ENCODE measurements at places on chromosomes 2 and 18.
A peak's percentile ranks its signal among the peaks of the same experiment; 100 is the strongest.

GRCh38 chr2:183123959-183124221 lies 353 bp upstream of the NUP35 start:
- no peak for DNase-seq

GRCh38 chr2:176508984-176509740 lies 239.9 kb downstream of the MTX2 start:
- no peak for DNase-seq

- no peak for DNase-seq
Observed at GRCh38 chr2:22957446-22957845, 427.5 kb upstream of the KLHL29 start.

GRCh38 chr2:96884299-96885094 lies 14.6 kb upstream of the SEMA4C start:
- no peak for DNase-seq

GRCh38 chr2:171678619-171679018 lies 8.7 kb upstream of the DYNC1I2 start:
- DNase-seq: no peak

- DNase-seq: no peak
Observed at GRCh38 chr18:9526458-9526857, 51.1 kb downstream of the RALBP1 start.

- DNase-seq: peak; percentile 63
Observed at GRCh38 chr2:28390746-28391563, 1.7 kb upstream of the FOSL2 start.

DNA sequence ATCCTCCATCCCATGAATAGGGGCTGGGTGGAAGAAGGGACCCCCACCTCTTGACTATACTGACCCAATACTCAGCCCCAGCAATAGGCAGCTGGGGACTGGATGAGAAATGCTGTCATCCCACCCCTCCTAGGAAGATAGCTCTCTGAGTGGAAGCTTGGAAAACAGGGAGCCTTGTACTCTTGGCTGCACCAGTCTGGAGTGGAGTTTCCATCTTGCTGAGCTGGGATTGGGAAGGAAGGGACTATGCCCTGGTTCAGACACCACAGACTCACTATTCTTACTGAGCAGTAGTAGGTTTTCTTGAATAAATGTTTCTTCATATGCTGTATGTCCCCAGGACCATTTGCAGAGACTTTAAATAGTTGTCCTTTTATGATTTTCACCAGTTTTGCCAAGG lies 7.4 kb downstream of the DCAF17 start:
- DNase-seq: no peak

DNA sequence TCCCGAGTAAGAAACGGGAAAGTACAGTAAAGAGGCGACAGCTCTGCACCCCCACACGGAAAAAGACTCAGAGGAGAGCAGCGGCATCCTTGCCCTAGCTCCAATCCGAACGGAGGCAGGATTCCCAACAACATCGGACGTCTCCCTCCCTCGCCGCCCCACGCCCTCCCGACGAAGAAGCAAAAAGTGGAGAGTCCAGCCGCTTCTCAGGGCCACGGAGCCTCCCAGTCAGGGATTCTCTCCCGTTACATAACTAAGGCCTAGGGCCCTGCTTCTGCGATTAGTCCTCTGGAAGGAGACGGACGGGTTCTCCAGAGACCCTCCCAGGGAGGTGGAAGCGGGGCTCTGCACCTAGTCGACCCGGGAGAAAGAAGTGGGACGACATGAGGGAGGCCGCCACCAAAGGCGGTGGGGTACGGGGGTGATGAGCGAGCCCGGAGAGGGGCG lies 587 bp downstream of the SUMO1 start:
- DNase-seq: peak; percentile 14

GRCh38 chr18:8349608-8350323 lies 259.5 kb upstream of the RAB12 start:
- DNase-seq: no peak

DNA sequence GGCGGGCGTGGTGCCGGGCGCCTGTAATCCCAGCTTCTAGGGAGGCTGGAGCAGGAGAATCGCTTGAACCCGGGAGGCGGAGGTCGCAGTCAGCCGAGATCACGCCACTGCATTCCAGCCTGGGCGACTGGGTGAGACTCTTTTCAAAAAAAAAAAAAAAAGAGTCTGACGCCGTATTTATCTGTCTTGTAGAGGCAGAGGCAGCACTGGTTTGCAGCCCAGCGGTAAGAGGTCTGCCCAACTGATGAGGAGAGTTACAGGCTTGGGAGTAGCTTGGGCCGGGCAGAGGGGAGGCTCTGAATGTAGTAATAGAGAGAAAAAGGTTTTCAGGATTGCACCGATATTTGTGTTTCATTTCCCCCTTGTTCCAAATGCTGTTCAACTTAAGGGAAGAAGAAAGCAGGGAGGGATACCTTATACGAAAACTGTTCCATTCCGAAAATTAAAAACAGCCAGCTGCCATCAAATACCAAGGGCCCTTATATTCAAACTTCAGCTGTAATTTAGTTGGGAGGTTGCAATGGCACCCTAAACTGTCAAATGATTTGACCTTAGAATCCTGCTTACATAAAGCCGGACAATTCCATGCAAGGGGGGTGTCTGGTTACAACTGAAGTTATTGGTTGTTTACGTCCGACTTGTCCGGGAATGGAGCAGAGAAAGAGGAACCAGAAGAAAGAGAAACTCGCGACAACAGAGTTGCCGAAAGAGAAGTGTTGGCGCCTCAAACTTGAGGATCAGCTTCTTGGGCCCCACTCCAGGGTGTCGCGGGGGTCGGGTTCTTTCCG lies 9.2 kb upstream of the SP9 start:
- DNase-seq: no peak

DNA sequence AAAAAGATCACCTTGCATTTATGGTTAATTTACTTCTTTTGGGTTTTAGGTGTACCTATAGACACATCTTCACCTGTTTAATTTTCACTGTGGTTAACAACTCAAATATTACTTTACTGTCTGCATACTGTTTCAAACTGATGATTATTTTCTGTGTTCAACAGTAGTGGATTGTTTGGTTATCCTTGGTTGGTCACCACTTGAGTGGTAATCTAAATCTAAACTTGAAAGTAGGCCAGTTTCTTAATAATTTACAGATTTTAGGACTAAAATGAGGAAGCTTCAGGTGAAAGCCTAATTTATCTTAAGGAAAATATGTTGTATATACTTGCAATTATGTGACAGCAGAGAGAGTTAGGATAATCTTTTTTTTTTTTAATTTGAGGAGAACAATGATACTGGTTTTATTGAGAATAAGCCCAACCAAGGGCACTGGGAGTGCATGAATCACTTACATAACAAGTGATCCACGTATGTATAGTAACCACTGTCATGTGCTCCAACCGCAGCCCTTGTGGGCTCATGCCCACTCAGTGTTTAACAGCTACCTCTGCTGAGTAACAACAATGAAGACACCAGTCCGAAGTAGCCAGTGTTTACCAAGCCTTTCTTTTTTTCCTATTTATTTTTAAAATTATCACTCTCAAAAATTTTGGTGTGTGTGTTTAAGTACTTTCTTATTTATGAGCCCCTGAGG lies 31.0 kb upstream of the WDSUB1 start:
- no peak for DNase-seq

- peak; percentile 35 for DNase-seq
Observed at GRCh38 chr2:64876137-64876647, 113.0 kb upstream of the SLC1A4 start.

GRCh38 chr2:100146657-100146960 lies 4.2 kb upstream of the AFF3 start:
- DNase-seq: no peak

DNA sequence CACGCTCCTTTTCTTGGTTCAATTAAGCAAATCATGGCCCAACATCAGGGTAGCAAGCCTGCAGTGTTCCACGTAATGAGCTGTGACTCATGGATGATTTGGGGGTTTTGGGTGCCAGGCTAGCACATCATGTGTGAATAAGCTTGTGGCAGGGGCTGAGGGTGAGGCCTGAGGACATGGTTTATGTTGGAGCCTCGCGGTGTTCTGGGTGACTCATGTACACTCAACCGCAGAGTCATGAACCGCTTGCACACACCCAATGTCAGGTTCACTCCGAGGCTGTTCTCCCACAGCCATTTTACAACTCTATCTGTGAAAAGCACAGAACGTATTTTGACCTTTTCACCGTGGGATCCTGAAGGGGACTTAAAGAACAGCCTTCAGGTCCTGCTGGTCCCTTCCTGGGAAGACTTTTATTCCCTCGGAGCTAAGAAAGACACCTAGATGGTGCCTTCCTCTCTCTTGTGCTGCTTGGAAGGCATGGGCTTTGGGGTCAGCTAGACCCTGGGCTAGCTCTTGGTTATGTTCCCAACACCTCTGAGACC lies 139.9 kb upstream of the ZEB2 start:
- DNase-seq: no peak

DNA sequence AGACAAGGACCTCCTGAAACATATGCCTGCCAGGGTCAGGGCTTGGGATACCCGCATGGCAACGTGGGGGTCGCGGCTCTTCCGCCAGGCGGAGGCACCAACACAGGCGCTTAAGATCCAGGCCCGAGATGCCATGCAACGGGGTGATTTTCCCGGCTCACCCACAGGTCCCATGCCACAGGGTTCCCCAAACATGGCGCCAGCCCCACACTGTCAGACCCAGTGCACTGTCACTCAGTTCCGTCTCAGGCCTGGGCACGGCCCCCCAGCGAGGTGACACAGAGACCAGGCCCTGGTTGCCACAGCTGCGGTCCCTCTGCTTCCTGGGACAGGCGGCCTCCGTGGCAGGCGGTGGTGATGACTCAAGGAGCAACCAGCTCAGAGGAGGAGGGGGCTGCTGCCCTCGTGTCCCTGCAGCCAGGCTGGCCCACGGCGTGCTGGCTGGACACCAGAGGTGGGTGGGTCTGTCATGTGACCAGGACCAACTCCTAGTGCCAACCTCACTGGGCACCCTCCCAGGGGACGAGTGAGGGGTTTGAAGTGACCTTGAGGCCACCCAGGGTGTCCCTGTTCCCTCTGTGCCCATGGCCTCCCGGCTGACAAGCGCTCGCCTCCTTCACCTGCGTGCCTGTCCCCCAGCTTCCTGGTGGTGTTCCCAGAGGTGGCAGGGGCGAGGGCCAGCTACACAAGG lies 4.9 kb downstream of the PDCD1 start:
- no peak for DNase-seq

DNA sequence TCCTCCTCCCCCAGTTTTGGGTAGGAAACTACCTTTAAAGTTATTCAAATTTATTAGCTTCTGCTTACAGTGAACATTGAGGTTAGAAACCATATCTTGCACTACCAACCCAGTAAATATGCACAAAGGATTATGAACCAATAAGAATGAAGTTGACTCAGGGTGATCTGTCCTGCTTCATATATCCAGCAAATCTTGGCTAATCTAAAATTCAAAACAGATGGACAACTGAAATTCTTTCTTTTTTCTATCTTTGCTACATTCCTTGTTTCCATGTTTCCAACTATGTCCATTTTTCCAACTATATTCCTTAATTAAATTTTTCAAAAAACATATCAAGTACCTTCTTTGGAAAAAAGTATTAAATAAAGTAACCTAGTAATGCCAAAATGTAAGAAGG lies 149.3 kb downstream of the FAM124B start:
- no peak for DNase-seq

- no peak for DNase-seq
Observed at GRCh38 chr2:198401644-198402043, 597.3 kb downstream of the PLCL1 start.

DNA sequence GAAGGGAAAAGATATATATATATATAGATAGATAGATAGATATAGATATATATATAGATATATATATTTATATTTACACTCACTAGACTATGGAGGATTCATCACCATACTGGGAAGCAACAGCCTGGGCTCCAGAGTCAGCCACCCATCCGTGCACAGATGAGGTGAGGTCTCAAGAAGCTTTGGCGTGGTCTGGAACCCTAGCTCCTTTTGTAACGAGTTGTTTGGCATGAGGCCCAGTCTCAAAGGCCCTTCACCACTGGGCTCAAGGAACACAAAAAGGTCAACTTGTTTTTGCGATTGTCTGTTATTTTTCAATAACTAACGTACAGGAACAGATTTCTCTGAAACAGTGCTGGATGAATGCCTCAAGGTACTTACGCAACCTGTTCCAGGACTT lies 448.7 kb downstream of the CMPK2 start:
- no peak for DNase-seq

DNA sequence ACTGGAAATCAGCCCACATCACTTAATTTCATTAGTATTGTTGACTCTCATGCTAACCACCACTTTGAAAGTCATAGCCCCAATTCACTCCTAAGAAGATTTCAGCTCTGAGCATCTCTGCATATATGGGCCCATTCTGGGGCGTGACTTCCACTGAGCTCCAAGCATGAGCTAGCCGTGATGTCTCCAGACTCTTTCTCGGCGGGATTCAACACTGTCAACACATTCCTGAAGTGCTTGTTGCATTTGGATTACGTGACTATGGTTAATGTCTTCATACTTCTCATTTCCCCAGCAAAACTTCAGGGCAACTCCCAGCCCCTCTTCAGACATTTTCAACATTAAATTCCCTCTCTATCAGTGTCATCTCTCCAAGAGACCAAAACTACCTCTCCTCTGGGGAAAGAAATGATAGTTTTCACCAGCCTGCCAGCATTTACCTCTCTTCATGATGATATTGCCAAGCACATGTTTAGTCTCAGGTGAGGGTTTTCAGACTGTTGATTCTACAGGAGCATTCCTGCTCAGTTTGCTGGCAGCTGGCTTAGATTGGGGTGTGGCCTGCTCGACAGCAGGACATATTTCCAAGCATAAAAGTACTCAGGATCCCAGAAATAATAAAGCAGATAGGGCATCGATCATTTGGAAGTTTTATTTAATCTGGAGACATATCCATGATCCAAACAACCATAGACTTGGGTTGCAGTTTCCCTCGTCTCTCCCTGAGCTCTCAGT lies 81.7 kb downstream of the FEZ2 start:
- no peak for DNase-seq

- no peak for DNase-seq
Observed at GRCh38 chr2:16623031-16623430, 42.6 kb downstream of the CYRIA start.

DNA sequence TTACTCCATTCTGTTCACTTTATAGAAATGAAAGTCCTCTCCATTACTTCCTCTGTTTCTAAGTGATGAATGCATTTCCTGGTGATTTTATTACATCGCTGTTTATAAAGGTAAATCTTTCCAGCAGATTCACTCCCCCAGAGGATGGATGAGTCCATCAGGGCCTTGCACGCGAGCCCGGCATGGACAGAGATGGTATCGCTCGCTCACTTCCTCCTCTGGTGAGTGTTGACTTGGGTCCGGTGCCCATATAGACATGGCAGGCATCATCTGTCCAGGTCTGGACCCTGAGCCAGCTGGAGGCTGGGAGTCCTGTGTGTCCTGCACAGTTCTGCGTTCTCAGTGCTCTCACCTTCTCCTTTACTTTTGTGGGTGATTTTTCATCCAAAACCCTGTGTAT lies 733.6 kb upstream of the SALL3 start:
- DNase-seq: no peak

DNA sequence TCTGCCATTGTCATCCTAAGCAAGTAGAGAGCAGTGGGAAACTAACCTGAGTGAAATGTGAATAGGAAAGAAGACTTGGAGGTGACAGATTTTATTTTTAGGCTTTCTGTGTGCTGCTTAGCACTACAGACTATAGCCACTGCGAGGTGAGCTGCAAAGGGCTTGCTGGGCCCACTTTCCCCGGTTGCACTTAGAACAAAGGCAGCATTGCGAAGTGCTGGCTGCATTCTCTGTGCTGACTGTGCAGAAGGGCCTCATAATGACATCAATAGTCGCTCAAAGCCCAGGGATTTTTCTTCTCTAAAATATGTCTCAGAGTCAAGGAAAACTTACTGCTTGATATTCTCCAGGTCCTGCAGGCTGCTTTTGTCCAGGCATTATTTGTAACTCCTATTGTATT lies 592.1 kb downstream of the TDRD15 start:
- DNase-seq: no peak

- peak; percentile 31 for DNase-seq
Observed at GRCh38 chr18:48680339-48681250, 141.8 kb downstream of the CTIF start.
